ENCODE measurements at places on chromosomes 4 and X. TPM values are rescaled to one million over a fixed set of nuclear protein-coding genes. Genes with fewer than 3 reads are reported as not detected.

Gene MGARP
- 0.26 TPM for total RNA-seq

DNA sequence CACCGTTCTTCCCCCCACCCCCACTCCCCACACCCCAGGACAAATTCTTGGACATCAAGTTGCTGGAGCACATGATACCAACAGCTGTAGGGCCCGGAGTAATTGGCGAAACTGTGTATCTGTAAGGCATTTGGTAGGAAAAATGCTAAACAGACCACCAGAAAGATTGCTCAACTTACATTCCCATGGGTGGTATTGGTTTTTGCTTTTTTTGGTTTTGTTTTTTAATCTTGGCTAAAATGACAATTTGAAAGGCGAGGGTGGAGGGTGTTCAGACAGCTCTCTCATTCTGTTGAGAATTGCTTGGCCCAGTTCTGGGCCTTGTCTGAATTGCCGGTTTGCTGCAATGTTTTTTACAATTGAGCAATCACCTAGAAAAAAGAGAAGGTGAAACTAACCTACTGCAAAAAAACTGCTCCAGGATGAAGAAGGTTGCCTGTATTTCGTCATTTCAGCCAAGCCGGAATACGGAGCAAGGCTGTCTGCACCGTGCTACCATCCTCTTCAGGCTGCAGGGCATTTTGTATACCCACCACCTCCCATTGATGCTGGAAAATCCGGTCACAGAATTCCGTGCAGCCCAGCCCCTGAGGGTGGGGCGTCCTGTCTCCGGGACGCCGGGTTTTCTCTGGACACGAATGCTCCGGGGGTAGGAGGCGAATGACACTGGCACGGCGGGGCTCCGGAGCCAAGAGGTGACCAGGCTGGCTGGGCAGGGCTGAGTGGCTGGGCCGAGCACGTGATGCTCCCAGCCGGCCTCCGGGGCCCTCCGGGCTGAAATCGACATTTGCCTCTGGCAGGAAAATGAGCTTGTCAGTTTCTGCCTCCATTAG is at the start of gene CLCN4:
TSS of gene CLCN4 (plus strand) at position 777 of the 833 bp plus-strand sequence. CDS start 28,058 bp downstream, outside the sequence.
- H3K27ac ChIP-seq, result peak within 1 kb of the TSS; percentile 76
- no peaks in the 10 kb centered on the region for H3K36me3 ChIP-seq
- H3K4me3 ChIP-seq, result peak within 1 kb of the TSS; percentile 26
- H3K4me1 ChIP-seq, result peaks cover 8% of the 10 kb centered on the region
- no peaks in the 10 kb centered on the region for H3K27me3 ChIP-seq

Gene SMIM10L2A
- 2.1 TPM for total RNA-seq

GRCh38 chr4:20017777-20018115 is 234.0 kb upstream of the SLIT2 start:
- no peak overlapping the region for H3K4me3 ChIP-seq
- no peaks in the 10 kb centered on the region for H3K4me1 ChIP-seq
- no peaks in the 10 kb centered on the region for H3K36me3 ChIP-seq
- no peak overlapping the region for H3K27ac ChIP-seq
- no peak for DNase-seq

GRCh38 chrX:42491137-42491907 is 286.6 kb downstream of the PPP1R2C start:
- no peak overlapping the region for H3K27ac ChIP-seq
- H3K36me3 ChIP-seq, result no peaks in the 10 kb centered on the region
- no peak overlapping the region for H3K4me3 ChIP-seq
- H3K4me1 ChIP-seq, result no peaks in the 10 kb centered on the region
- DNase-seq, result no peak
- no peaks in the 10 kb centered on the region for H3K27me3 ChIP-seq

DNA sequence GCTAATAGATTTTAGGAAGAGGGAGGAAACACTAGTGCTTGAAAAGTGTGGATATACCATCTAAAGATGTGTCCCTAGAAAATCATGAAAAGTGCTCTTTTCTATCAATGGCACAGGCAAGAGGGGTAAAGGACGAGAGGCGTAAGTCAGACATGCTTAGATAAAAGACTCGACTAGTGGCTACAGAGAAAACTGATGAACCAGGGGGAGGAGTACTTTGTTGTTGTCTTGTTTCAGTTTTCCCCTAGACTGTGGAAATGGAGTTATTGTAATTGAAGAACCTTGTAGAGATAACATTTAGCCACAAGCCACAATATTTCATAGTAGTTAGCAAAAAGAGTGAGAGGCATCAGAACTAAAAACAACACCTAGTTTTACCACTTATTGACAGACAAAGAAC is 21.4 kb downstream of the GALNTL6 start:
- no peak overlapping the region for H3K4me3 ChIP-seq
- H3K36me3 ChIP-seq, result no peaks in the 10 kb centered on the region
- no peaks in the 10 kb centered on the region for H3K4me1 ChIP-seq
- H3K27me3 ChIP-seq, result no peaks in the 10 kb centered on the region
- DNase-seq, result no peak

All from Caco-2 (cell line).